ENCODE measurements at places on chromosomes 2 and 18.

- peak; percentile 15 for DNase-seq
These were observed 17.1 kb downstream of the TMEM185B start for GRCh38 chr2:120206022-120206581.

GRCh38 chr2:164620457-164620856 is 825 bp downstream of the GRB14 start:
- DNase-seq: no peak

DNA sequence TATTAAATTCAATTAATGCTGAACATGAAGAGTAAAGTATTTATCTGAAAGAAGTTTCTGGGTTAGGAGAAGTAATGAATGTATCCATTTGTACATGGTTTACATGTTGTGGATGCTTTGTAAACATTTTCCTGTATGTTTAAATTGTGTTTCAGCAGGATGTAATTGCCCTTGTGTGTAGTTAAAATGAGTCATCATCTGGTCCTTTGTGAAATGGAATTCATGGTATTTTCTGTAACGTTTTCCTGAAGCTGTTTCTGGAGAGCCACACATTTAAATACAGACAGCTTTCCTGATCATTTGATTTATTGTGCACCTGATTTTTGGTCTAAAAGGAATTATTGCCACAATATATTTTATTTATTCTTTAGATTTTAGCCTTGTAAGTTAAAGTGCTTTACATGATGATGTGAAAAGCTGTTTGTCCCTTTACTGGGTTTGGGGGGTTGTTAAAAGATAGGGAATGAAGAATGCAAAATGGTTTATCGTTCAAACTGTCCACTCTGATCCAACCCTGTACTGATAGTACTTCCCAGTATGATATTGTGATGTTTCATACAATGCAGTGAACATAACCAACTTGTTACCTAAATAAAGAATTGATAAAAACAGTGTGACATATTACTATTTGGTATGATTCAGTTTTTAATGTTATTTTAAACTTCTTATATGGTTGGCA is 41.7 kb upstream of the SLC3A1 start:
- DNase-seq: peak; percentile 61

DNA sequence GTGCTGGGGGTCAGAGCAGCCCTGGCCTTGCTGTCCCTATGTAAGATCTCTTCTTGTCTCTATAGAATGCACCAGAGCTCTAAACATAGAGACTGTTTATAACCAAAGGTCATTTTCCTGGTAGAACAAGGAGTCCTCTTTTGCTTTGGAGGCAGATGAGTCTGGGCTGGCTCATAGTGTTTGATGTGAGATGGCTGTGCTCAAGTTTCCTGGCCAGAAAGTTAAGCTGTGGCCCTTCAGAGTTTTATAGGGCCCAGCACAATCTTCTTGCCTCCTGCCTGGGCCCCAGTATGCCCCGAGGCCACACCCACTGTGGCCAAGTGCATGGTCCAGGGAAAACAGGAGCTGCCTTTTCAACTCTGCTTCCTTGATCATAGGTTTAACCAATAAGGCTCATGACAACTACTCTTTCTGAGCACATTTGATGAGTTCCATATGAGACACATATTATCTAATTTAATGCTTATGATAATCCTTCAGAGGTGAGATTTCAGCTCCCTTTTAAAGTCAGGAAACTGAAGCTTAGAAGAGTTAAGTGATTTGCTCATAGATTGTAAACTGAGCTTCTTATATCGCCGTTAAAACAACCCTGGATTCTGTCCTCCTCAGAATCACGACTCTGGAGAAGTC is 66.3 kb downstream of the MYCN start:
- DNase-seq: no peak

DNA sequence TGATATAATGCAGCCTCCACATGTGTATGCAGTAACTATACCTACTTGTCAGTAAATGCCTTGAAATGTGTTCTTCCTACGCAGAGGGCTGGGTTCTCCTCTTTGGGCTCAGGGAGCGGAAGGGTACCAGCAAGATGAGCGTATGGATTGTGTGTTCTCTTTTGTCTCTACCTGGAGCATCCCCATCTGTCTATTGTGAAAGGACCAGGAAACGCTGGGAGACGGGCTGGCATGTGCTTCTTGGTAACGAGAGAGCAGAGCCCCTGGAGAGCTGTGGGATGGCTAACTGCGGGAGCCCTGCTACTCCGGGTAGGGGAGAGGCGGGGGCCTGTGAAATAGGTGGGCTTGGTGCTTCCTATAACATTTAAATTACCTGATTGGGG is 80.9 kb downstream of the BCL2 start:
- peak; percentile 16 for DNase-seq

- peak; percentile 96 for DNase-seq
These were observed 22.3 kb downstream of the IL1B start for GRCh38 chr2:112814278-112814677.

GRCh38 chr2:61718965-61719364 is 134.9 kb downstream of the FAM161A start:
- DNase-seq: no peak

DNA sequence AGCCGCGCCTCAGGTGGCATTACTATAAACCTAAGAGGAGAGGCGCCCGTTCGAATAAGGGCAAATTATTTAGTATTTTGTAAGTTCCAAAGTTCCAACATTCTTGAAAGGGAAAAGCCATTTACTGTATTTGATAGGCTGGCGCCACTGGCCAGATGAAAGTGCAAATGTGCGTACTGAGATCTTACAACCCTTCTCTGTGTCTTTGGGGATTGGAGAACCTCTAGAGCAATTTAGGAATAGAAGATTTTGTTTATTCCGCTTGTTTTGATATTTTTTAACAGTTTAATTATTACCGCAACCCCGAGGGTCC is 467 bp upstream of the WDR35 start:
- no peak for DNase-seq

GRCh38 chr2:215917953-215918620 is 95.3 kb downstream of the MREG start:
- DNase-seq: peak; percentile 85

DNA sequence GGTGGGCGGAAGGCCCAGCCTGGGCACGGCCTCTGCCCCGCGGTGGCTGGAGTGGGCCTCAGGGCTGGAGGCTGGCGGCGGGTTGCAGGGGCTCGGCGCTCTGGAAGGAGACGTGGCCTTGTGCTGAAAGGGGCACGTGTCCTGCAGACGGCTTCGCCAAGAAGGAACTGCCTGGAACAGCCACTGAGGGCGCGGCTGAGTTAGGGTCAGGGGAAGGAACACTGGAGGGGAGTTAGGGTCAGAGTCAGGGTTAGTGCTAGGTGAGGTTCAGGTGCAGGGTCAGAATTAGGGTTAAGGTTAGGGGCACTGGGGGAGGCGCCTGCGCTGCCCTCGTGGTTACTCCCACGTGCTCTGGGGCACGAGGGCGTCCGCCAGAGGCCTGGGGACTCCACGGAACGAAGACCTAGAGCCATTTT is 933 bp upstream of the ADNP2 start:
- DNase-seq: no peak

GRCh38 chr18:44853430-44853829 is 172.7 kb downstream of the SETBP1 start:
- DNase-seq: no peak

DNA sequence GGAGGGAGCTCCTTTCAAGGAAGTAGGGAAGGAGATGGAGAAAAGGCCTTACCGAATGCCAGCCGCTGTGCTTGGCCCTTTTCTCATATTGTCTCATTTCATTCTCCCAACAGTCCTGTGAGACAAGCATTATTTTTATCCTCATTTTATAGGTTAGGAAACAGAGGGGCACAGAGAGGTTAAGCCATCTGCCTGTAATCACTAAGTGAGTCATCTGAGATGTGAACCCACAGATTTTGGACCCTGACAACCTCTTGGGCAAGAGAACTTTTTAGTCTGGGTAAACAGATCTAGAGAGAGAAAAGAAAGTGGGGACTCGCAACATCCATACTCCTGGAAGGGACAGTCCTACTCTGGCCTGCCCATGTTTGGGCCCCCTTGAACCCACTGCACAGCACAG is 91.7 kb upstream of the LCLAT1 start:
- no peak for DNase-seq

DNA sequence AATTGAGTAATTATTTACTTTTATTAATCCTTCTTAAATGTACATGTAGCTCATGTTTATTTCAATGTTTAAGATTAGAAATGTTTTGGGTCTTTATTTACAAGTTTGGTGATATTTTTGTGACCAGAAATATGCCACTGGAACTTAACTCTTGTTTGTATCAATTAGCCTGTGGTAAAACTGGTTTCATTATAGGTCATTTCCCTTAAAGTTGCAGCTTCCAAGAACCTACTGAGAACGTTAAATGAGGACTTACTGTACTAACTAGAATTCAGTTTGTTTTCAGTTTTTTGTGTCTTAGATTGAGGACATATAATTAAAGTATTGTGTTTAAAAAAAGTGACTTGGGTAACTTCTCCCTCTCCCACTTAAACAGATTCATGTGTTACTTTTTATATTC is 4.3 kb downstream of the TYW5 start:
- DNase-seq: no peak

DNA sequence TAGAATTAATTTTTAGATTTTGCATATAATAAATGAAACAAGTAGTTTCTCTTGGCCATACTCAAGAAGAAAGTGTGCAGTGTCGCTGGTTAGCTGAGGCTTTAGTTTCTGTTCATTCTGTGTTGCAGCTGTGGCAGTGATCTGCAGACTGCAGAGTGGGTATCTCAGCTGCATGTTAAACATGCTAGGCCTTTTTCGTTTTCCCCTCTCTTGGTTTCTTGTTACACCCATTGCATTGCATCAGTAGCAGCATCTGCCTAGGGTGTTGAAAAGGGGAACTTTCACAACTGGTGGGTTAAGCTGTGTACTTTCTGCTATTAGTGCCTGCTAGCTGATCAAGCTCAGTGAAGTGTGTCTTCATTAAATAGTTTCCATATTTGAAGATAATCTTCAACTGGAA is 51.3 kb downstream of the ACSL3 start:
- DNase-seq: no peak

- DNase-seq: peak; percentile 100
These were observed 37.5 kb downstream of the PAX8 start for GRCh38 chr2:113240915-113241911.

DNA sequence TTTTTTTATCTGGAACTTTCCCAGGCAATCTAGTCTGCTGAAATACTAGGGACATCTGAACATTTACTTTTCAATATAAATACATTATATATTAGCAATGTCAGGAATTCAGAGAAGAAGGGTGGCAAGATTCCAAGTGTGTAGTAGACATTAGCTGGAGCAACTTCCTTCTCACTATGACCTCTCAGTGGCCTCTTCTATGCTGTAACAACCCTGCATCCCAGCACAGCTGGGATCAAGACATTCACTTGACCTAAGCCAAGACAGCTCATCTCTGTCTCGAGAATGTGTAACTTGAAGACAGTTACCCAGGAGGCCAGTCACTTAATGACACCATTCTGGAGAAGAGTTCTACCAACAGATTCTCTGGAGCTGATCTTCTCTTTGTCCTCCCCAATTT is 61.7 kb upstream of the RALBP1 start:
- peak; percentile 10 for DNase-seq

- no peak for DNase-seq
These were observed 84.8 kb downstream of the HS6ST1 start for GRCh38 chr2:128233790-128234395.

- no peak for DNase-seq
These were observed 487.7 kb downstream of the LRRTM4 start for GRCh38 chr2:77034445-77034844.

GRCh38 chr18:8175501-8176061 is 433.7 kb upstream of the RAB12 start:
- DNase-seq: no peak

- DNase-seq: no peak
These were observed 10.9 kb upstream of the RAPGEF4 start for GRCh38 chr2:172724724-172725123.

DNA sequence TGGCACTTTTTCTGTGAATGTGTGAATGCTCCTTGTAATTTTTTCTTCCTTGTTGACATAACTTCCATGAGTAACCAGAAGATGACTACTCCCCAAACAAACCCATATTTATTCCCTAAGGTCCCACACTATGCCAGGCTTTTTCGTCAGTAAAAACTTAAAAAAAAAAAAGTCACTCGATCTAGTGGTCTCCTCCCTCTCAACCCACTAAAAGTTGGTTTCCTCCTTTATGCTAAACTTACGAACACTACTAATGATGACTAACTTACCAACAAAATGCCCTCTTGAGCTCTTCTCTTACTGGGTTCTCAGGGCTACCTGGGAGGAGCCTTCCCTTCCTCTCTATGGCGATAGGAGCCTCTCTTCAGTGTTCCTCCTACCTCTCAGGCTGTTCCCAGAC is 18.2 kb downstream of the ACVR1 start:
- peak; percentile 77 for DNase-seq

DNA sequence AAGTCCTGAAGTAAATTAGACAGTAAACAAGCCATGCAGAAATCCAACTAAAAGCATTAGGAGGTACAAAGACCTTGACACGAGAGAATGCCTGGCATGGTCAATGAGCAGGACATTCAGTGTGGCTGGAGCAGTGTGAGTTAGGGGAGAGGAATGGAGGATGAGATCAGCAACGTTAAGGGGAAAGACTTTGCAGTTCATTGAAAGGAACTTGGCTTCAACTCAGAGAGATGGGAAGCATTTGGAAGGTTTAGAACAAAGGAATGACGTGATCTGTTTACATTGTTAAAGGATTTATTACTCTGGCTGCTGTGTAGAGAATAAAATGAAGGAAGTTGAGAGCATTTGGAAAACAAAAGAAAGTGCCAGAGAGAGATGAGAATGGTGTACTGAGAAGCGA is 621.3 kb downstream of the XIRP2 start:
- DNase-seq: peak; percentile 73

- DNase-seq: no peak
These were observed 227.6 kb upstream of the SMAD7 start for GRCh38 chr18:49178321-49178720.

GRCh38 chr2:177651833-177652232 is 259.3 kb downstream of the AGPS start:
- no peak for DNase-seq

GRCh38 chr2:1546023-1546591 is 132.8 kb downstream of the TPO start:
- DNase-seq: peak; percentile 62

- DNase-seq: no peak
These were observed 110.9 kb upstream of the DNAJC10 start for GRCh38 chr2:182605166-182605565.

DNA sequence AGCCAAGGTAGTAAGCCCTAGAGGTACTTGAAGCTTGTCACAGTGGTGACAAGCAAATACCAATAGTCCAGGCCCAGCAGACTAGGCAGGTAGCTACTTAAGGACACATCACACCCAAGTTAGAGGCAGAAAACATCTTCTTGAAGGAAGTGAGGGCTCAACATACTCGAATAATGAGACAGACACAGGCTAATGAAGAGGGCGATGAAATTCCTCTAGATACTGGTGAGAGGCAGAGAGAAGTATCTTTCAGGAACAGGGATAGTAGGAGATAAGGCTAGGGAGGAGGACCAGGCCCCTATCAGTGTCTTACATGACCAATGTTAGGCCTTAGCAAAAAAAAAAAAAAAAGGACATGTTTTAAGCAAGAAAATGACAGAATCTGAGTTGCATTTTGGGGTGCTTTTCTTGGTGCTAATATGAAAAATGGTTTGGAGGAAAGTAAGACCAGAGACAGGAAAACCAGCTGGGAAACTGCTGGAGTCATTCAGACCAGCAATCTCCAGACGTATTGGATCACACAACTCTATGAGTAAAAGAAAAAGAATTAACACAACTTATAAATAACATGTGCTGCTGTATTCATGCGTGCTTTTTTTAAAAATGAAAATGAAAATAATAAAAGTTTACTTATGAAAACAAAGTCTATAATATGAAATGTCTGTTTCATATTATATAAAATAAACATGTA is 37.7 kb downstream of the COBLL1 start:
- DNase-seq: no peak

Data from epithelial cell of esophagus (primary cell).